ENCODE measurements at places on chromosomes 1 and 21.
A peak's percentile ranks its signal among the peaks of the same experiment; 100 is the strongest.

GRCh38 chr1:6461051-6461530 is 4.9 kb downstream of the TNFRSF25 start:
- H3K36me3 ChIP-seq: peaks cover 18% of the 10 kb centered on the region
- H3K4me1 ChIP-seq: no peaks in the 10 kb centered on the region
- no peaks in the 10 kb centered on the region for H3K27me3 ChIP-seq
- H3K4me3 ChIP-seq: no peak overlapping the region
- H3K27ac ChIP-seq: no peak overlapping the region

- H3K4me1 ChIP-seq: peaks cover 48% of the 10 kb centered on the region
- no peak overlapping the region for H3K4me3 ChIP-seq
- H3K36me3 ChIP-seq: peaks cover 33% of the 10 kb centered on the region
- no peak overlapping the region for H3K27ac ChIP-seq
Measured at GRCh38 chr1:214401666-214402065, 120.7 kb downstream of the SMYD2 start.

DNA sequence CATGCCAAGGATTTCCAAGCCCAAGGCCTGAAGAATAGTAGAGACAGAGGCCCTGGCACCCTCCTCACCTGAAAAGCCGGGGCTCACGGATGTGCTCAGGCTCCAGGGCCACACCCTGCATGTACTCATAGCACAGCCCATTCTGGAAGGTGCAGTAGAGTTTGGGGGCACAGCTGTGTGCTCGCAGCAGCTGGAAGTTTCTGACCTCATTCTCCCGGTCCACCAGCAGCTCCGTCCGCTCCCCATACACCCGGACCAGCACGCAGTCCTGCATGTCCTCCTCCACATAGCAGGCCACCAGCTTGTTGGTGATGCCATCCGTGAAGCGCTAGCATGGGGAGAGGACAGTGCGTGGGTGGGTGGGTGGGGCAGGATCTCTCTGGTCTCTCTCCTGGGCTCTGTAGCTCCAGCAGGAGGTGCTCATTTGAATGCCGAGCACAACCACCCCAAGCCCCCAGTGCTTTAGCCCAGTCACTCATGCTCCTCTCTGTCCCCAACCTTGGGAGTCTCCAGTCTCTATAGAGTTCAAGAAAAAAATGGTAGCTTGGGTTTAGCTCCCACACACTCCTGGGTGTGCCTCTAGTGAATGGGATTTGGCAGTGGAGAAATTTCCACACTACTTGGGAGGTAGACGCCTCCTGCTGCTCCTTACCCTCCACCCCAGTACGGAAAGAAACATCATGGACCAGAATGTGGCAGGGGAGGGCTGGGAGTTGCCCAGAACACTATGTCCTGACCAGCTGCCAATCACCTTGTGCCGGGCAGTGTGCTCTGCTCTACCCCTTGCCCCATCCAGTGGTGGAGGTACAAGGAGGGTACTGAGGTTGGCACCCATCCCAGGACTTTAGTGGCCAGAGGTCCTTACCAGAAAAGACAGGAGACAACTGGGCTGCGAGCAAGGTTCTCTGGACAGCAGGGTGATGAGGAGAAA is 1.9 kb downstream of the ETNK2 start:
- H3K27ac ChIP-seq: no peak overlapping the region
- DNase-seq: peak; percentile 88
- H3K36me3 ChIP-seq: peaks cover 1% of the 10 kb centered on the region
- peak overlapping the region; percentile 43 for H3K4me3 ChIP-seq
- no peaks in the 10 kb centered on the region for H3K27me3 ChIP-seq

GRCh38 chr1:35539073-35539823 is 18.0 kb downstream of the KIAA0319L start:
- DNase-seq: no peak
- no peaks in the 10 kb centered on the region for H3K27me3 ChIP-seq
- H3K27ac ChIP-seq: peak overlapping the region; percentile 89

- H3K4me1 ChIP-seq: peaks cover 30% of the 10 kb centered on the region
- H3K27ac ChIP-seq: peak overlapping the region; percentile 99
- no peaks in the 10 kb centered on the region for H3K27me3 ChIP-seq
- peak; percentile 94 for DNase-seq
- peak overlapping the region; percentile 89 for H3K4me3 ChIP-seq
Measured at GRCh38 chr1:228647523-228648444, 87.5 kb upstream of the RHOU start.

DNA sequence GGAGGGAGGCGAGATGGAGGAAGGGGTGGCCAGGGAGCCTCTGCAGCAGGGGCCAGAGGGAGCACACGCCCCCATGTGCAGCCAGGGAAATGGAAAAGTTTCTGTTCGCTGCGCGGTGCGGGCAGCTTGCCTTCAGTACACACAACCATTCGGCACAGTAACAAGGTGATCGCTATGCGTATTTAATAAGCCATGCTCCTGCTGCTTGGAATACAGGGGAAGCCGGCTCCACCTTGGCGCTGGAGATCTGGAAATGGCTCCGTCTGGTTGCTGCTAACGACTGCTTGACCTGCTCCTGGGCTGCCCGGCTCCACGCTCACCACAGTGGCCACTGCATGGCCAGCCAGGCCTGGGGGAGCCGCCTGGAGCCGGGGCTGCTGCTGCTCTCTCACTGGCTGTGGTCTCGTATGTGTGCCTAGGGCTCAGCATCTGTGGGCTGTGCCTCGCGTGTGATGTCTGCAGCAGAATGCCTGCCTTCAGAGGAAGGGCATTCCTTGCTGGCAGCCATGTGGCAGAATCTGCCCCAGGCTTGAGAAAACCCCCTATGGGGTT is 86.4 kb upstream of the ACTL8 start:
- H3K27ac ChIP-seq: no peak overlapping the region
- H3K4me1 ChIP-seq: no peaks in the 10 kb centered on the region
- DNase-seq: no peak
- H3K27me3 ChIP-seq: no peaks in the 10 kb centered on the region
- H3K36me3 ChIP-seq: peaks cover 22% of the 10 kb centered on the region

DNA sequence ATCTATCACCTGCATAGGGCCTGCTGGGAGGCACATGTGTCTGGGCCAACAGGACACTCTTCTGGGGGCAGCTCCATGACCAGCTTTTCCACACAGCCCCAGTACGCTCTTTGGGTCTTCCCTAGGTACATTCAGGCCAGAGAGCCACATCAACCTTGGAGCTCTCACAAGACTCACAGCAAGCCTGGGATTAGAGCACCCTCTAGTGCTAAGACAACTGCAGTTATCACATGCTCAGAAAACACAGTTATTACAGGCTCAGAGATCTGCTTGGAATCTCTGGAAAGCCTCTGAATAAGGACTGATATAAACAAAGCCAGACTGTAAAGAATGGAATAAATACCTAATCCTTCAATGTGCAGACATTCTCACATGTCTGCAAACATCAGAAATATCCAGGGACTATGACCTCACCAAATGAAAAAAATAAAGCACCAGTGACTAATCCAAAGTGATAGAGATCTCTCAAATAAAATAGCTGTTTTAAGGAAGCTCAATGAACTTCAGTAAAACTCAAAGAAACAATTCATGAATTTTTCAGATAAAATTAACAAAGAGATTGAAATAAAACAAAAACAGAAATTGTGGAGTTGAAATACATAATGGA is 563.9 kb upstream of the NR5A2 start:
- H3K4me1 ChIP-seq: peaks cover 28% of the 10 kb centered on the region
- no peak for DNase-seq
- H3K27ac ChIP-seq: no peak overlapping the region
- no peak overlapping the region for H3K4me3 ChIP-seq

GRCh38 chr21:36310016-36310415 is 10.0 kb upstream of the MORC3 start:
- no peaks in the 10 kb centered on the region for H3K4me1 ChIP-seq
- no peak overlapping the region for H3K4me3 ChIP-seq
- no peaks in the 10 kb centered on the region for H3K27me3 ChIP-seq

DNA sequence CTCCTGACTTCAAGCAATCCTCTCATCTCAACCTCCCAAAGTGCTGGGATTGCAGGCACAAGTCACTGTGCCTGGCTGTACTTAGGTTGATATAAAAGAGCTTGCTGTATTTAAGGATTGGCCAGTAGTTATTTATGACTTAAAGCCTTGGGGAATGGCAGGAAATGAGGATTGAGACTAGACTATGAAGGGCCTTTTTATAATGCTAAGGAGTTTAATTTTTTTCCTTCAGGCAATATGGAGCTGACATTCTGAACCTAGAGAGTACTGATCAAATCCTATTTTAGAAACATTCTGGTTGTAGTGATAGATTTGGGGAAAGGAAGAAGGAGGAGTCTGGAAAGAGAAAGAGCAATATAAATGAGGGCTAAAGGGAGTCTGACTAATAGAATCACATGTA is 44.7 kb downstream of the MSH4 start:
- no peak for DNase-seq
- H3K27ac ChIP-seq: no peak overlapping the region
- H3K4me3 ChIP-seq: no peak overlapping the region
- H3K27me3 ChIP-seq: no peaks in the 10 kb centered on the region
- H3K36me3 ChIP-seq: peaks cover 3% of the 10 kb centered on the region

- H3K4me3 ChIP-seq: no peak overlapping the region
- no peaks in the 10 kb centered on the region for H3K27me3 ChIP-seq
- DNase-seq: no peak
- no peaks in the 10 kb centered on the region for H3K36me3 ChIP-seq
- H3K4me1 ChIP-seq: peaks cover 3% of the 10 kb centered on the region
- no peak overlapping the region for H3K27ac ChIP-seq
Measured at GRCh38 chr1:81010126-81010525, 790.6 kb upstream of the ADGRL2 start.

Data from chondrocyte (in vitro differentiated cells).